Mesothelial cell of epicardium (in vitro differentiated cells): ENCODE measurements at places on chromosomes 3 and 15. TPM values are rescaled to one million over a fixed set of nuclear protein-coding genes. Genes with fewer than 3 reads are reported as not detected.

GATA2 gene
- 53.2 to 60.4 TPM (median 54.3 TPM) in 3 replicates for total RNA-seq

COL8A1 gene
- total RNA-seq, result 0.61 to 1.1 TPM (median 0.95 TPM) in 3 replicates

MRAS gene
- total RNA-seq, result 37.3 to 40.4 TPM (median 40.1 TPM) in 3 replicates

GPR27 gene
- total RNA-seq, result 13.4 to 16.1 TPM (median 14.2 TPM) in 3 replicates

PCSK6 gene
- total RNA-seq, result 3.7 to 4.5 TPM (median 3.7 TPM) in 3 replicates

CIAO2A gene
- 39.3 to 42.3 TPM (median 41.8 TPM) in 3 replicates for total RNA-seq

ANKDD1A gene
- total RNA-seq, result 3.7 to 4.1 TPM (median 4.1 TPM) in 3 replicates

TERC gene
- 4.7 to 11.8 TPM (median 6.5 TPM) in 3 replicates for total RNA-seq

PPCDC gene
- total RNA-seq, result 16.0 to 18.4 TPM (median 17.2 TPM) in 3 replicates

ALG1L2 gene
- total RNA-seq, result 1.8 to 3.1 TPM (median 2.8 TPM) in 3 replicates

PARP16 gene
- 17.7 to 21.0 TPM (median 18.6 TPM) in 3 replicates for total RNA-seq

AMT gene
- 30.3 to 33.4 TPM (median 33.0 TPM) in 3 replicates for total RNA-seq

ZNF592 gene
- total RNA-seq, result 31.8 to 32.8 TPM (median 31.9 TPM) in 3 replicates

EFHB gene
- total RNA-seq, result 1.0 to 2.7 TPM (median 1.1 TPM) in 3 replicates

GJD2 gene
- total RNA-seq, result not detected in 3 replicates

SH2D7 gene
- not detected in 3 replicates for total RNA-seq

MELTF gene
- total RNA-seq, result 9.1 to 9.9 TPM (median 9.2 TPM) in 3 replicates

TRH gene
- total RNA-seq, result 0.13 to 0.38 TPM (median 0.31 TPM) in 3 replicates

ABHD2 gene
- total RNA-seq, result 33.7 to 39.7 TPM (median 39.1 TPM) in 3 replicates

AP4E1 gene
- 8.6 to 10.0 TPM (median 9.7 TPM) in 3 replicates for total RNA-seq

ERICH6 gene
- 0.24 to 0.68 TPM (median 0.65 TPM) in 3 replicates for total RNA-seq

DUOXA1 gene
- 5.8 to 7.5 TPM (median 6.6 TPM) in 3 replicates for total RNA-seq

ZNF660 gene
- 17.1 to 20.1 TPM (median 18.7 TPM) in 3 replicates for total RNA-seq

LSAMP gene
- 30.1 to 34.6 TPM (median 32.3 TPM) in 3 replicates for total RNA-seq

GOLGA8M gene
- total RNA-seq, result 3.0 to 3.9 TPM (median 3.6 TPM) in 3 replicates

CFAP100 gene
- total RNA-seq, result not detected in 3 replicates

TM6SF1 gene
- total RNA-seq, result not detected in 3 replicates

ANKRD34C gene
- not detected in 3 replicates for total RNA-seq

CASR gene
- total RNA-seq, result 0.02 TPM in 2 of 3 replicates, not detected in the other

DGKG gene
- 0.04 to 0.38 TPM (median 0.16 TPM) in 3 replicates for total RNA-seq

DVL3 gene
- 158 to 162 TPM (median 159 TPM) in 3 replicates for total RNA-seq

INSYN1 gene
- 11.7 to 13.2 TPM (median 12.7 TPM) in 3 replicates for total RNA-seq

PTPN23 gene
- 47.1 to 56.7 TPM (median 50.6 TPM) in 3 replicates for total RNA-seq

TUSC7 gene
- not detected in 3 replicates for total RNA-seq

TNFAIP8L3 gene
- 0.31 to 0.75 TPM (median 0.61 TPM) in 3 replicates for total RNA-seq

ACAD11 gene
- 20.3 to 21.8 TPM (median 21.4 TPM) in 3 replicates for total RNA-seq

LRTM1 gene
- total RNA-seq, result not detected in 3 replicates

C3orf22 gene
- total RNA-seq, result 0.22 to 0.38 TPM in 2 of 3 replicates, not detected in the other

IGSF10 gene
- total RNA-seq, result 5.1 to 6.0 TPM (median 5.6 TPM) in 3 replicates

PATL2 gene
- 0.66 to 1.3 TPM (median 1.1 TPM) in 3 replicates for total RNA-seq

CP gene
- total RNA-seq, result 22.6 to 28.4 TPM (median 24.2 TPM) in 3 replicates

CNOT10 gene
- 42.9 to 48.7 TPM (median 46.8 TPM) in 3 replicates for total RNA-seq

ATP13A5 gene
- not detected in 3 replicates for total RNA-seq

LYZL4 gene
- total RNA-seq, result not detected in 3 replicates

NUP210 gene
- 25.9 to 27.9 TPM (median 26.7 TPM) in 3 replicates for total RNA-seq

TMEM202 gene
- not detected in 3 replicates for total RNA-seq

CACNA2D3 gene
- 1.7 to 2.8 TPM (median 2.3 TPM) in 3 replicates for total RNA-seq

SLC51B gene
- not detected in 3 replicates for total RNA-seq

ACTRT3 gene
- total RNA-seq, result 3.1 to 3.8 TPM (median 3.5 TPM) in 3 replicates

THSD4 gene
- 82.0 to 93.9 TPM (median 83.4 TPM) in 3 replicates for total RNA-seq

SNX22 gene
- 0.78 to 0.91 TPM (median 0.79 TPM) in 3 replicates for total RNA-seq

HSPBAP1 gene
- 10.4 to 11.3 TPM (median 11.1 TPM) in 3 replicates for total RNA-seq

HTR3E gene
- total RNA-seq, result not detected in 3 replicates

IL16 gene
- 0.27 to 0.35 TPM (median 0.34 TPM) in 3 replicates for total RNA-seq

GADL1 gene
- total RNA-seq, result 4.4 to 4.9 TPM (median 4.6 TPM) in 3 replicates
